ENCODE measurements at places on chromosomes 11 and 22. TPM values are rescaled to one million over a fixed set of nuclear protein-coding genes. Genes with fewer than 3 reads are reported as not detected.

The MDK gene
- 2.3 TPM for total RNA-seq

The C22orf39 gene
- 12.2 TPM for total RNA-seq

The MAJIN gene
- not detected for total RNA-seq

The ABCC8 gene
- total RNA-seq: 0.17 TPM

The MYEOV gene
- 0.67 TPM for total RNA-seq
